ENCODE measurements at places on chromosomes 5 and 9. TPM values are rescaled to one million over a fixed set of nuclear protein-coding genes. Genes with fewer than 3 reads are reported as not detected.
A peak's percentile ranks its signal among the peaks of the same experiment; 100 is the strongest.

DNA sequence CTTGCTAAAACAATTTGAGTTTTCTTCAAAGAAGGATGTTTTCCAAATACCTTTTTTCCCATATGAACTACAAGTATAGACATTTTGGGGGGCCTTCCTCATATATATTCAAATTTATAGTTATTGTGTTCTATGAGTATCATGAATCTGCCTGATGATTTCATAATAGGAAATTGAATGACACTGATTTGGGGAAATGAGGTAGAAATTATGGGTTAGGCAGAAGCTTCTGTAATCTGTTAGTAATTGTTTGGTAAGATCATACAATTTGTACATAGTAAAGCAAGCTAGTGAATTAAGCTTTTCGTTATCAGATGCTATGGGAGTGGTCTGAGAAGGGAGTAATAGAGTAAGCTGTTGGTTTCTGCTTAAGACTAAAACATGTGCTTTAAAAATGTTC, 98.0 kb downstream of the TRIO start:
- H3K36me3 ChIP-seq = no peaks in the 10 kb centered on the region
- no peak overlapping the region for H3K27ac ChIP-seq
- H3K27me3 ChIP-seq = no peaks in the 10 kb centered on the region
- no peaks in the 10 kb centered on the region for H3K4me1 ChIP-seq
- no peak for DNase-seq

Gene TNC
- 242 TPM for total RNA-seq

Gene PCDHGB1
- total RNA-seq = 2.4 TPM

Gene MARCOL
- not detected for total RNA-seq

DNA sequence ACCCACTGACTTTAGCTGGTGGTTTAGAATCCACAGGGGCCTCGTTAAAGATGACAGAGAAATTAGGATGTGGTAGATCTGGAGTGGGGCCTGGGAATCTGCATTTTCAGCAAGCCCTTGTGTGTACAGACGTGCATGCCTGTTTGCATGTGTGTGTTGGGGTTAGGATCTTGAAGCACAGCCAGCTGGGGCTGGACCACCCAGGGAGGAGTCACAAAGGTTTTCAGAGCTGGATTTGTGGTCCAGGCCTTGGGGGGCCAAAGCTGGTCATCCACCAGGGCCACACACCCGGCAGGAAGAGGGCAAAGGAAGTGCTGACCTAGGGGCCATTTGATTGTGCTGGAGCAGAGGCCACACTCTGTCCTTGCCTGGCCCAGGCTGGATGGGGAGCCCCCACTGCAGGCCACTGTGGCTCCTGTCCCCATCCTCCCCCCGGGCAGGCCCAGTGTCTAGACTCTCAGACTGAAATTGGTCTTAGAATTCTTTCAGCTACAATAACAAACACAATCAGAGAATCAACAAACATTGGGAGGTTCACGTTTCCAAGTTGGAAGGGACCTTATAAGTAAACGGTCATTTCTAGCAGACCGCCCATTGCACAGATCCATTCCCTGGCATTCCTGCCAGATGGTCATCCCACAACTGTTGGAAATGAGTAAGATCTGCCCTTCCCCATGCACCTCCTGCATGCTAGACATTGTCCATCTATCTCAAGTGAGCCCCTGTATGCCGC, 10.3 kb downstream of the CDX1 start:
- H3K27me3 ChIP-seq = no peaks in the 10 kb centered on the region
- no peaks in the 10 kb centered on the region for H3K36me3 ChIP-seq
- H3K4me3 ChIP-seq = no peak overlapping the region
- H3K4me1 ChIP-seq = peaks cover 62% of the 10 kb centered on the region
- DNase-seq = peak; percentile 61

Gene GABRA1
- total RNA-seq = not detected

DNA sequence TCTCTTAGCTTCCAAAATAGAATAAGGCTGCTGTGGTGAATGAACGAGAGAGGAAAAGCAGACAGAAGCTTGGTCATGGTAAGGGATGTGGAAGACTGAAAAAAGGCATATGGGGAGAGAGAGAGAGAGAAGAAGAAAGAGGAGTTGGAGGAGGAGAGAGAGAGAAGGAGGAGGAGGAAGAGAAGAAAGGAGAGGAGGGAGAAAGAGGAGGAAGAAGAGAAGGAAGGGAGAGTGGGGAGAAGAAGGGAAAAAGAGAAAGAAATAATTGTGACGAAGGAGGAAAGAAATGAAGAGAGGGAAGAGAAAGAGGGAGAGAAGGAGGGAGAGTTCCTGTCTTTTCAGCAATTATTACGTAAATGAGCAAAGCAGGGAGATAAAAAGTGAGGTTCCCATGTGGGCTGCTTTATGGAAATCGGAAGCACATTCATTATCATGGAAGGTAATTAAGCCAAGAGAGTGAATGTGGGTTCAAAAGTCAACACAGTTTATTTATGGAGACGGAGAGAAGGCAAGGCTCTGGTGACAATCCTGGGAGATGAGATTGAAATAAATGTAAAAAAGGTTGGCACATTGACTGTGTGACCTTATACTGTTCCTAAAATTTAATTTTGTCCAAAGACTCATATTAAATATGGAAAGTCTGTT, 611.2 kb downstream of the KIF4B start:
- DNase-seq = no peak
- no peak overlapping the region for H3K27ac ChIP-seq
- no peaks in the 10 kb centered on the region for H3K27me3 ChIP-seq
- H3K4me3 ChIP-seq = no peak overlapping the region
